Cortex of kidney (tissue), 1 donor: ENCODE measurements at places on chromosomes 16 and 17.

- no peak for DNase-seq
Observed at GRCh38 chr17:21302711-21303425, 18.4 kb downstream of the MAP2K3 start.

DNA sequence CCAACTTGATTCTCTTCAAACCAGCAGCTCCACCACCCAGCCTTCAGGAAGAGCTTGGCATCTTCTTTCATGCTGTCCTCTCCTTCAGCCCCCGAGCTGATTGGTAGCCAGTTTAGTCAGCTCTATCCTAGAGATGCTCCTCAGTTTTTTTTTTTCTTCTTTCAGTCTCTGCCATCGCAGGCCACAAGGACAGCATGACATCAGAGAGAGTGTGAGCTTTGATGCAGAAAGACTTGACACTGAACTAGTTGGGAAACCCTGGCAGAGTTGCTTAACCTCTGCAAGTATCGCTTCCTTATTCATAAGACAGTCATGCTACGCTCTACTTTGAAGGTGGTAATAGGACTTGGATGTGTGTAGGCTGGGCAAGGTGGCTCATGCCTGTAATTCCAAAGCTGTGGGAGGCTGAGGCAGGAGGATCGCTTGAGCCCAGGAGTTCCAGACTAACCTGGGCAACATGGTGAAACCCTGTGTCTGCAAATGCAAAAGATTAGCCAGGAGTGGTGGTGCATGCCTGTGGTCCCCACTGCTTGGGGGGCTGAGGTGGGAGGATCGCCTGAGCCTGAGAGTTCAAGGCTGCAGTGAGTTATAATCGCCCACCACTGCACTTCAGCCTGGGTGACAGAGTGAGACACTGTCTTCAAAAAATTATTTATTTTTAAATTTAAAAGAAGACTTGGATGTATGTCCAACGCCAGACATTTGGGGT lies 2.6 kb downstream of the CD300LB start:
- DNase-seq: no peak

DNA sequence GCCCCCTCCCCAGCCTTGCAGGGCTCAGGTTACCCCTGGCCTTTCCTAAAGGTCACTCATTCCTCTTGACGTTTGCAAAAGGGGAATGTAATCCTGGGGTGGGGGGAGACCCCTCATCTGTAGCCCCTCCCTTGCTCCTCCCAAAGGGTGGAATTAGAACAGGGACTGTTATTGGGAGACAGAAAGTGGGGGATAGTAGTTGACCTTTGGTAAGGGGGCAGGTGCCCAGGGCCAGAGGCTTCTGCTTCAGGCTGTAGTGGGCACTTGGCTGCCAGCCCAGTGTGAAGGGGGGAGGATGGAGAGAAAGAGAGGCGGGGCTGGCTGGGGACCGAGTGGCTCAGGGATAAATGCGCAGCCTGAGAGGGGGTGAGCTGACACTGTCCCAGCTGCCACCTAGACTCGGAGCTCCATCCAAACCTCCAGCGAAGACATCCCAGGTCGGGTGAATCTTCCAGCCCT lies at the start of gene ENO3:
Gene ENO3, plus strand, starts transcription at position 374 of the 459 bp plus-strand sequence. CDS start 711 bp downstream, outside the sequence.
- DNase-seq: no peak

GRCh38 chr17:57499648-57500049 lies 243.3 kb downstream of the MSI2 start:
- DNase-seq: no peak

- DNase-seq: no peak
Observed at GRCh38 chr17:76240461-76241203, at the start of gene RNF157. RNF157 (minus strand) TSS chr17:76240493; CDS start chr17:76240240, 253 bp downstream.
